ENCODE measurements at places on chromosomes 5 and 9.

DNA sequence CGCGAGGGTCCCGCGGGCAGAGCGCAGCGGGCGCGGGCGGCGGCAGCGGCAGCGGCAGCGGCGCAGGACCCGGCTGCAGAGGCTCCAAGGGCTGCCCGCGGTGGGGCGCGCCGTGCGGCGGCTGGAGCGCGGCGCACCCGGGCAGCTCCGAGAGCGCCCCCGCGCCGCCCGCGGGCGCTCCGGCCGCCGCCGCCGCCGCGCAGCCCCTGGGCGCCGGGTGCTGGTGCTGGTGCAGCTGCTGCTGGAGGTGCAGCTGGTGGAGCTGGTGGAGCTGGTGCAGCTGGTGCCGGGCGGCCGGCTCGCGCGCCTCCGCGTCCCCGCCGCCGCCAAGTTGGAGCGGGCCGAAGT lies 644 bp downstream of the IER5L start:
- peak; percentile 50 for DNase-seq

DNA sequence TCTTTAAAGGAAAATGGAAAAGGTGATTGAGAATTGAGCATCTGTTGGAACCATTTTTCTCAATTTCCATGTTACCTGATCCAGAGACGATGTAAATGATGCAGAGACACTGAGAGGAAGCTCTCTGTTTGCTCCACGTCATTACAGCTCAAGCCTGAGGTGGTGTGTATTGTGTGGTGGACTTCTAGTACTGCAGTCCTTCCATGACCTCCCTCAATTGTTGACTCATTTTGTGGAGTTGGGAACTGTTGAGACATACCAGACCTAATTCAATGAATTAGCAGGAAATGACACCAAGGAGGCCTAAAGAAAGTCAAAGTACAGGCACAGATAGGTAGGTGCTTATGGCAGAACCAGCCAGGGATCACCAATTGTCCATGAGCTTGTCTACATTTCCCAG lies 15.6 kb upstream of the LVRN start:
- DNase-seq: no peak

DNA sequence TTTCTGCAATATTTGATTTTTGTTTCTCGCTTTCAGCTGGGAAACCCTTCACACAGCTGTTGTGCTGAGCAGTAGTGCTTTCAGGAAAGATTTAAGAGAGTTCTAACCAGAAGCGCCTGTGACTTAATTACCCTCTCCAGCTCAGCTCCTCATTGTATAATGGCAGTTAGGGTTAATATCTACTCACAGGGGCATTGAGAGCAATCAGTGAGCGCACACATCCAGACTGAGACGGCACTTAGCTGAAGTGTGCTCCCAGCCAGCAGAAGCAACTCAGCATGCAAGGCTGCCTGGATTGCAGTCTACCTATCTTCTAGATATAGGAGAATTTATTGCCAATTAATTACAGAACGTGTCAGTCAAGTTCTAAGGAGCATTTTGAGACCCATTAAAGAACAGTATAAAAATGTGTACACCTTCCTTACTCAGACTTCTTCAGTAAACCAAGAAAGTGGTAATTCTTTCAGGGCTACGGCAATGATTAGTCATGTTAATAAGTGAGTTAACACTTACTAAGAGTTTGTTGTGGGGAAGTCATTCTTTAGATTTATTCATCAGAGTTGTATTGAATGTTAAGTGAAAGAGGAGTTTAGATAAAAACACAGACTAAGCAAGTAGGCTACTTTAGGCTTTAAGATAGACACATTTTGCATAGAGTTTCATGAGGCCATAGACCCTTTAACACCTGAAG lies 111.7 kb upstream of the PCAT7 start:
- DNase-seq: no peak

- peak; percentile 31 for DNase-seq
Measured at GRCh38 chr5:6633469-6634245, 417 bp downstream of the SRD5A1 start.

- peak; percentile 64 for DNase-seq
Measured at GRCh38 chr5:135833961-135834638, 363 bp upstream of the SLC25A48 start.

DNA sequence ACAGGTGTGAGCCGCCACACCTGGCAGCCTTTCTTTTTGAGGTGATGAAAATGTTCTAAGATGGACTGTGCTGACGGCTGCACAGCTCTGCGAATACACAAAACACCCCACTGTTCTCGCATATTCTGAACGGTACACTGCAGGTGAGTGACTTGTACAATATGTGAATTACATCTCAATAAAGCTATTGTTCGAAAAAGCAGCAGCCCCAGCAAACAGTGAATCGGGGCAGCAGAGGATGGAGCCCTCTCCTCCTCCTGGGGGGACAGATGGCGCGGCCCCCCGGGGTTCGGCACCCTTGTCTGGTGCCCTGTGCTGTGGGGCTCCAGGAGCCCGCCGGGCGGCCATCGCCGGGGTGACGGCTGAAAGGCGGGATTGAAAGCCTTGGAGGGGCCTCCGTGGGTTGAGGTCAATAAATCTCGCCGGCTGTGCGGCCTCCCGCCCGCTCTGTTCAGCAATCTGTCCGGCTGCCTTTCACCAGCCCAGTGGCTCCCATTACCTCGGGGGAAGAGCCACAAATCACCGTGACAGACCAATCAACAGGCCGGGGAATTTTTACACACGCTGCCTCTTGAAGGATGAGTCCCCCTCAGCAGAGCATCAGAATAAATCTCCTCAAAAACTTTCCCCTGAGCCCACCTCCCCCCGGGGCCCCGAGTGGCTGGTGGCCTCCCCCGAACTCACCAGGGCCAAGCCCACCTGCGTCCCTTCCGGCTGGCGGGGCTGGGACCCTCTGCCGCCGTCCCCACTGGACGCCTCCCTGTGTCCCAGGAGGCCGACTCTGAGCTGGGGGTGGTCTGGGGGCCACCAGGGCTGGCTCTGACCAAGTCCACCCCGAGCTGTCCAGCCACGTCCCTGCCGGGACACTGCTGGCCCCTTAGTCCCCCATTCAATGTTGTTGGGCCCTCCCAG lies 37.8 kb upstream of the TMEM250 start:
- no peak for DNase-seq

DNA sequence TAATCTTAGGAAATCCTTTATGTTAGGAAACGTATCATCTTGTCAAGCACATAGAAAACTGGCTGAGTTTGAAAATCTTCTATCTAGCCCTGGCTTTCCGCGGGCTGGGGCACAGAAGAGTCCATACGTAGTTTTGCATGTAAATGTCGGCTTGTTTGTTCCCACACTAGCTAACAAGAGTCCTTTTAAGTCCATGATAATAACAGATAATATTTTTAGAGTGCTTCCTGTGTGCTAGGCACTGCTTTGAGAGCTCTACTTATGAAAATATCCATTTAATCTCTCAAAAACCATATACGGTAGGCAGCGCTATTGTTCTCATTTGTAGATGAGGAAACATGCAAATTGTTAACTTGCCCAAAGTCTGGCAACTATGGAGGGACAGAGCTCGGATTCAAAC lies 40.5 kb downstream of the FYB1 start:
- no peak for DNase-seq

DNA sequence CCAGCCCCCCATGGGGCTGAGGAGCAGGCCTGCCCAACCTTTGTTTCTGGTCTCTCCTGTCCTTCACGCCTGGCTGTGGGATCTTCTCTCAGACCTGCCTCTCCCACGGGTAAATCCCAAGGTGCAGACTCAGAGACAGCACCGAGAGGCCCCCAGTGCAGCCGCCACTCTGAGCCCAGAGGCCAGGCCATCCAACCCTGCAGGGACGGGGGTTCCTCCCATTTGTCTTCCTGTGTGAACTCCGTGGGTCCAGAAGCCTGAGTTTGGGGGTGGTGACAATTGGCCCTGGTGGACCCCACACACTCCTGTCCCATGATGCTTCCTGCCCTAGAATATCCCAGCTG lies 123.4 kb downstream of the ADAMTS2 start:
- no peak for DNase-seq

DNA sequence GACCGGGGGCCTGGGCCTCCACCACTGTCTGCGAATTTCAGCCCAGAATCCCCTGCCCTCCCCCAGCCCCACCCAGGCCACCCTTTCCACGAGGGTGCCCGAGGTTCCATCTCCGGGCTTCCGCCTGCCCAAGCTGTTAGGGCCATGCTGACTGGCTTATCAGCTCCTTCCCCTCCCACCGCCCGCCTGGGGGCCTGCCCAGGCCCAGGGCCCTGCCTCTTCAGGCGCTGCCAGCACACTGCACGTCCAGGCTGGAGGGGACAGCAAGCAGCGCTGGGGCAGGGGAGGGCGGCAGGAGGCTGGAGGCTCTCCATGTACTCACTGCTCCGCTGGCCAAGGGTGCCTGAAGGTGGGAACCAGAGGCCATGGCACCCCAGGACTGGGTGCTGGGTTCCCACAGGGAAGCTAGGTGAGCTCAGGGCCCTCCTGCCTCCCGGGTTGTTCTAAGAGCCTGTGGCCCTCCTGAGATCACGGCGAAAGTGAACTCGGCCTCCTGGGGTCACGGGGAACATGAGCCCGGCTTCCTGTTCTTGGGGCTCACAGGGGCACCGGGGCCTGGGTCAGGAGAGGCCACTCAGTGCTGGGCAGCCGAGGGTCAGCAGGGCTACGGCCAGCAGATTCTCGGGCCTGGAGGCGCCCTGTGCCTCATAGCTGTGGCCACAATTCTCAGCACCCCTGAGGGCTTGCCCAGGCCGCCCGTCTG lies 57.7 kb upstream of the EGFL7 start:
- no peak for DNase-seq

GRCh38 chr9:32294106-32294505 lies 90.3 kb upstream of the ACO1 start:
- no peak for DNase-seq

Measured in dermis blood vessel endothelial cell (primary cell).